ENCODE measurements at places on chromosomes 5 and 9. TPM values are rescaled to one million over a fixed set of nuclear protein-coding genes. Genes with fewer than 3 reads are reported as not detected.

PAPPA gene
- total RNA-seq = not detected

ARL10 gene
- 15.9 TPM for total RNA-seq

ABCA2 gene
- 10.3 TPM for total RNA-seq

CBY3 gene
- total RNA-seq = 0.96 TPM
